ENCODE measurements at places on chromosomes 6 and 20.

DNA sequence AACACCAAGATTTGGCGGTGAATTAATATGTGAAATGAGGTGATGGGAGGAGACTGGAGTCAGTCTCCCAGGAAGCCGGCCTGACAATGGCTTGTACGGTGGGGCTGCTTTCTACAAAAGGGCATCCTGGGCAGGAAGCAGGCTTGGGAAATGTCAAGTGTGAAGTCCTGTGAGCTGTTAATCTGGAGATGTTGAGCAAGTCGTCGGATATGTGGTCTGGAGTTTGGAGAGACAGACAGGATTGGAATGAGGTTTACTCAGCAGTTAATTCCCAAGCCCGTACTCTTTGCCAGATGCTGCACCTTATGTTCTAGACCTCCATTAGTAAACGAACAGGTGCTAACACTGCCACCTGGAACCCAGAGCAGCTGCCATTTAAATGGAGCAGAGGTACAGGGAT is 107.7 kb upstream of the FOXC1 start:
- DNase-seq, result no peak

DNA sequence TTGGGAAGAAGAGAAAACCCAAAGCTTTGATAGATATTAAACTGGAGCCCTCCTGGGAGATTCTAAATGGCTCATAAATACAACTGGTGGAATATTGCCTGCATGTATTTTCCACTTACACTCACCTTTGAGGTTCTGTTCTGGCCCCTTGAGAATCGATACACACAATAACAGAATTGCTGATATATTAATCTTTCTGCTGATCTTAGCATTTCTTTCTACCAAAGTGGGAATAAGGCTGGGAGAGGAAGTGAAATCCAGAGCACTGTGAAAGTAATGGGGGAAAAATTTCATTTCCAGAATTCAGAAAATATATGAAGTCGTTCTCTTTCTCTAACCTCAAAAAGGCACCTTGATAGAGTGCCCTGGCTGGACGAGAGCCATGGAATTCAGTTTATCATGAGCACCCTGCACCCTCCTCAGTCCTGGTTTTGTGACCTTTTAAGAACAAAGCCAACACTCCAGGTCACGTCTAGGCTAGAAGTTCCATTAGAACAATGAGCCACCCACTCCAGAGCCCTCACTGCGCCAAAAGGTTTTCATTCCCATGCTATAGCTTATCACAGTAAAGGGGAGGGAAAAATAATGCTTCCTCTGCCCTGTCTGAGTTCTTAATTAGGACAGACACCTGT is 244.5 kb downstream of the CD83 start:
- no peak for DNase-seq

- DNase-seq, result no peak
Measured at GRCh38 chr6:29864037-29864810, 36.6 kb downstream of the HLA-G start.

GRCh38 chr6:21031182-21031581 is 496.9 kb downstream of the CDKAL1 start:
- DNase-seq, result no peak

- no peak for DNase-seq
Measured at GRCh38 chr20:60903325-60903971, 348.6 kb upstream of the CDH4 start.

GRCh38 chr6:129102741-129103140 is 219.8 kb downstream of the LAMA2 start:
- no peak for DNase-seq

GRCh38 chr6:128573036-128573435 is 52.6 kb upstream of the PTPRK start:
- no peak for DNase-seq

GRCh38 chr20:53570446-53571276 is 23.0 kb downstream of the ZNF217 start:
- DNase-seq, result no peak

- DNase-seq, result no peak
Measured at GRCh38 chr6:125393449-125393858, 91.7 kb upstream of the HDDC2 start.

DNA sequence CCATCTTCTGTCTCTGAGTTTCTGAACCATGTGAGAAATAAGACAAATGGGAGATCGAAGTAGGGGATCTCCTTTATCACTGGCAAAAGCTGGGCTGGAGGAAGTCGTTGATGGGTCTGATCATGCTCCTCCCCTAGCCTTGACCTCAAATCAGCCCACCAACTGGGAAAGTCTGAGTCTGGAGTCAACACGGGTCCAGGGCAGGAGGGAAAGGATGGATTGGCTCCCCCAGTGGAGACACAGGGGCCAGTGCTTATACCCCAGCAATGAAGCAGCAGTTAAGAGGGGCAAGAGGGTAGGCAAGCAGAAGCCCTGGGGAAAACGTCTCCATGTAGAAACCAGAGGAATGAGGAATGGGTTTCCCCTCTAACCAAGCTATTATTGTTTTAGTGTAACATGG is 152.6 kb downstream of the TBC1D7 start:
- no peak for DNase-seq

All from NCI-H1436 (cell line).